Naive thymus-derived CD8-positive, alpha-beta T cell (primary cell): ENCODE measurements at places on chromosomes 5 and 9.

- no peak for DNase-seq
Observed at GRCh38 chr5:35856765-35857351, at the start of gene IL7R. TSS of gene IL7R (plus strand) at chr5:35856891. CDS start at chr5:35856978, 87 bp downstream.

- DNase-seq: no peak
Observed at GRCh38 chr9:114172981-114173833, 17.9 kb downstream of the COL27A1 start.

DNA sequence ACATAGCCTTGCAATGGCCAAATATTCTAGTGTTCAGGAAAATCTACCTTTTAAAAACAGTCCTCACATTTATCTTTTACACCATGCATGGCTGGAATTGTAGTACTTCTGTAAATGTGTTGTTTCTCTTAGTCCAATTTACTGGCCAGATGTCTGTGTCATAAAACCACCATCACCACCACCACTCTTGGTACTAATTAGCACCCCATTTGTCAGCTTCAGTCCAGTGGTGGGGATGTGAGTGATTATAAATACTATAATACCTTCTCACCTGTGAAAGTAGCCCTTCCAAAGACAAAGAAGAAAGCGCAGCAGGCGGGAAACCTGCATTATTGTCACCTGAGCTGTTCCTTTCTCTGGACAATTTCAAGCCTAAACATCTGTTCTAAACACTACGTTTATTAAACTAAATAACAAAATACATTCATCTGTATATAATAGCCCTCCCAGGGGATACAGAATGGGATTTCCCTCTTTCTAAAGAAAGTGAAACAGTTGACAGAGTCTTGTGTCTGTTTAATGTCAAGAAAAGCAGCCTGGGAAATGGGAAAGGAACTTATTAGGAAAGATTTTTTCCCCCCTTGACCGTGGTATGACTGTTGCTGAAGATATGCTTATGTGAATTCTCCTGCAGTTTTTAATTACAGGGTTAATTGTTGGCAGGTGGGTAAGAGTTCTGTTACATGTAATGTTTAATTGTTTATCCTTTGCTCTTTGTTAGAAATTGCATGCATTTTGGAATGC is 144.5 kb upstream of the NUDT12 start:
- no peak for DNase-seq

GRCh38 chr9:7542693-7543092 is 256.9 kb downstream of the DMAC1 start:
- DNase-seq: no peak

GRCh38 chr5:90514520-90514919 is 14.9 kb downstream of the LYSMD3 start:
- DNase-seq: no peak

- no peak for DNase-seq
Observed at GRCh38 chr5:135891791-135892190, 3.9 kb downstream of the IL9 start.

DNA sequence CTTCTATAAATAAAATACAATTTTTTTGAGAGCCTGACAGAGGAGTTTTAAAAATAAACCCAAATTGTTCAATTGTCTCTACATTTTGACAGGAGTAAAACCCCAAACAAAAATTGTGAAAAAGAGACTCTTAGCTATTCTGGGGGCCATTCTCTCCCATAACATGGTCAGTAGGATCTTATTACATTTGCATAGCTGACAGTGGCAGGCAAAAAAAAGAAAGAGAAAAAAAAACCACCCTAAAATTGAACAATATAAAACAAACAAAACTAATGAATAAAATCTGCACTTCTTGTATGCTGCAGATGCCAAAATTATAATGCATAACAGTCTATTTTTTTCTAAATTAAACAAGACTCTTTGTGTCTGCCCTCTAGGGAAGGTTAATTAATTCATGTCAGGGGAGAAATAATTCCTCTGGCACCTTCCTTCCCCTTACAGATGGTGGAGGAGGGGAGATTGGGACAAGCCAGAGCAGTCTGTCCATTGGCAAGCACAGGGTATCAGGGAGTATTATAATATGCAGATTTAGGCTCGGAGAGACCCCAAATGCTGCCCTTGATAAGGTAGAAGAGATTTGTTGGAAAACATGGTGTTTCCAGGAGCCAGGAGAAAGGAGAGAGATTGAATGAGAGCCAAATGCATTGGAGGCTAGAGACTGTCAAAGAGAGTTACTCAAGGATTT is 79.7 kb upstream of the CDH6 start:
- no peak for DNase-seq

DNA sequence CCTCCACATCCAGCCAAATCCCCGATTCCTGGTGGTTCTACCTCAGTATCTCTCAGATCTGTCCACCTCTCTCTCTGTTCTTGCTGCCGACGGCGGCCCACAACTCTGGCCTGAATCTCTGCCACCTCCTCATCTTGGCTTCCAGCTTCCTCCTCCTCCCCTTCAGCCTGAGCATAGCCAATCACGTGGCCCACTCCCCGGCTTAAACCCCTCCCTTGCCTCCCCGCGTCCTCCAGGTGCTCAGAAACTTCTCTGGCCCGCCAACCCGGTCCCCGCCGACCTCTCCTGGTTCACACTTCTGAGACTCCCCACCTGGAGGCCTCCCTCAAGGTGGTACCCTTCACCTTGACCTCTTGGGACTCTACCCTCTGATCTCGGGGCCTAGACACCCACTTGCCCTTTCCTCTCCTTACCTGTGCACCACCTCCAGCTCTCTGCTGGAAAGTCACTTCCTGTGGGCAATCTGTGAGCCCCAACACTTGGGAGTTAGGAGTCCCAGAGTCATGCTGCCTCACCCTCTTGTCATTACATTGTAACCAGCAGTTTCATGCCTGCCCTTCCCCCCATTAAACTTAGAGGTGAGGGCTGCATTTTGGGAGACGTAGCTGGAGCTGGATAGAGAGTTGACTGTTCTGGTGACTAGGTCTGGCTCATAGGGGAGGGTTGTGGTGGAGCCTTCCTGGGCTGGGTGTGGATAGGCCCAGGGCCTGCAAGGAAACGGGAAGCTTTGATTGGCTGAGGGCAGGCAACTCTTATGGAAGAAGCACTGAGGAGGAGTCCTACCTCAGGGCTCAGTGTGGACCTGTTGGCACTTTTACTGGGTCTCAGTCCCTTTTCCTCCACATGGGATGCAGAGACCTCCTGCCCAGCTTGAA is 4.5 kb upstream of the SET start:
- peak; percentile 57 for DNase-seq

DNA sequence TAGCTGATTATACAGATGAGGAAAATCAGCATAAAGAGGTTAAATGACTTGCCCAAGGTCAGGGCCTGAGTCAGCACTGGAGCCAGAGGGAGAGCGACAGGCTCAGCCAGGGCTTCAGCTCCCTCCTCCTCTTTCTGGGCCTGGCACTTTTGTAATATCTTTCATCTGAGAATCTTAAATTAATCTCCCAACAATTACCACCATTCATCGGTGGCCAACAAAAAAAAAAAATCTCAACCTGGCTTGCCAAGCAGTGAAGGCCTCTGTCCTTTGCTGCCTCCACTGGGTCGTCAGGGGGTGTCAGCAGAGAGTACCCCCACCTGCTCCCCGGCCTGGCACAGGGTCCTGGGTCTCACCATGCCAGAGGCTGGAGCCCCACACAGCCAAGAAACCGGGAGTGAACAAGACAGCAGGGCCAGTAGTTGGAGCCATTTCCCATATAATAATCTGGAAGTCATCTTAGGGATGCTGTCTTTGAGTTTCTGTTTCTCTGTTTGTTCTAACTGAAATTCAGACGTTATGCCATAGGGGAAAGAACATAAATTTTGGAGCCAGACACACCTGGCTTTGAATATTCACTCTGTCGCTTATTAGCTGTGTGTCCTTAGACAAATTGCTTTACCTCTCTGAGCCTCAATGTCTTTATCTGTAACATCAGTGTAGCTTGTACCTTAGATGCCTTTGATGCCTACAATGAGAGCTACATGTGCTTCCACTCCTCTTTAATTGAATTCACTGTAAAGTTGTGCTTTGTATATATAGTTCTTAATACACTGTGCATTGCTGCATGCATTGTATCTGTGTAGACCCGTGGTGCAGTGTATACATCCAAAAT is 299.9 kb upstream of the MSX2 start:
- no peak for DNase-seq

GRCh38 chr5:107217721-107218130 is 453.0 kb downstream of the EFNA5 start:
- DNase-seq: no peak

DNA sequence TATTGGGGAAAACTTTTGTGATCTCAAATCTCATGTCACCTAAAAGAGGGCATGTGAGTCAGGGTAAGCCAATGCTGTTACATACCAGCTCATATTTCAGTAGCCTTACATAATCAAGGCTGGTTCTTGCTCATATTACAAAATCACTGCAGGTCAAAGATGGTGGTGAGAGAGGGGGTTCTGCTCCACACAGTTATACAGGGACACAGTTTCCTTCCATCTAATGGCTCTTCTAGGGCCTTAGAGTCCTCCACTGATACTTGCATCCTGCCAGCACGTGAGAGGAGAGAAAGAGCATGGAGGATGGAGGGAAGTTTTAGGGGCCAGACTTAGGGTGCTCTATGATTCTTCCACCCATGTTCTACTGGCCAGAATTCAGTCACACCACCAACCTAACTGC is 130.0 kb downstream of the LIFR start:
- DNase-seq: no peak

GRCh38 chr5:105101577-105101976 is 1539.0 kb upstream of the NUDT12 start:
- DNase-seq: no peak
